HS-27A (cell line): ENCODE measurements at places on chromosomes 6 and 20.
A peak's percentile ranks its signal among the peaks of the same experiment; 100 is the strongest.

DNA sequence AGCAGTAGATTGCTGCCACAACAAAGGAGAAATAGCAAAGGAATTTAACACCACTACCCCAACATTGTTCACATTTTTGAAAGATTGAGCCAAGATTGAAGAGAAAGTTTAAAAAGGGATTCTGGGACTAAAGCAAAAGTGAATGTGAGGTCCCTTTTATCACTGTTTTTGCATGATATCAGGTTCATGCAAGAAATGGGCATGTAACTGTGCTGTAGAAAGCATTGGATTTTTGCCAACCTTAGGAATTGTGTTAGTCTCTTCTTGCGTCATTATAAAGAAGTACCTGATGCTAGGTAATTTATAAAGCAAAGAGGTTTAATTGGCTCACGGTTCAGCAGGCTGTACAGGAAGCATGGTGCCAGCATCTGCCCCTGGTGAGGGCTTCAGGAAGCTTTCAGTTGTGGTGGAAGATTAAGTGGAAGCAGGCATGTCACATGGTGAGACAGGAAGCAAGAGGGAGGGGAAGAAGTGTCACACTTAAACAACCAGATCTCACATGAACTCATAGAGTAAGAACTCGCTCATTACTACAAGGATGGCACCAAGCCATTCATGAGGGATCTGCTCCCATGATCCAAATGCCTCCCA is 4.6 kb upstream of the GJB7 start:
- DNase-seq = no peak

DNA sequence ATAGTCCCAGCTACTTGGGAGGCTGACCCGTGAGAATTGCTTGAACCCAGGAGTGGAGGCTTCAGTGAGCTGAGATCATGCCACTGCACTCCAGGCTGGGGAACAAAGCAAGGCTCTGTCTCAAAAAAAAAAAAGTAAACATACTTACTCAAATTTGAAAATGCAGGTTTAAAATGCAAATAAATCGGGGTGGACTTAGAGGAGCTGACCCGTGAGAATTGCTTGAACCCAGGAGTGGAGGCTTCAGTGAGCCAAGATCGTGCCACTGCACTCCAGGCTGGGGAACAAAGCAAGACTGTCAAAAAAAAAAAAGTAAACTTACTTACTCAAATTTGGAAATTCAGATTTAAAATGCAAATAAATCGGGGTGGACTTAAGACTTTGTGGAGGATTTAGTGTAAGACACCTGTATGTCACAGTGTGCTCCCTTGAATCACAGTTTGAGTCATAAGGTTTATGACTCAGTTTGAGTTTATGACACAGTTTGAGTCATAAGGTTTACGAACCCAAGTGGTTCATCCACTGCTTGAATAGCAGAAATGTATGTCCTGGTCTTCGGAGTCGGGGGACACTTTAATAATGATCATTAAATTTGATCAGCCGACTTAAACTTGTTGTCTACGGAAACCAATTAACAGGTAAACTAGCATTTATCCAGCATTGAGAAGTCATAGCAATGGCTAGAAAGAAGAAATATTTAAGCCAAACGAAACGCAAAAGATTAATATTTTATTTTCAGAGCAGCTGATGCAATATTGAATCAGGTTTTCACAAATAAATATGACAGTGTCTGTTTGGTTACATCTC is 6.8 kb upstream of the MRPS10 start:
- DNase-seq = peak; percentile 82

GRCh38 chr6:133079901-133080300 is 161.3 kb upstream of the EYA4 start:
- DNase-seq = no peak

DNA sequence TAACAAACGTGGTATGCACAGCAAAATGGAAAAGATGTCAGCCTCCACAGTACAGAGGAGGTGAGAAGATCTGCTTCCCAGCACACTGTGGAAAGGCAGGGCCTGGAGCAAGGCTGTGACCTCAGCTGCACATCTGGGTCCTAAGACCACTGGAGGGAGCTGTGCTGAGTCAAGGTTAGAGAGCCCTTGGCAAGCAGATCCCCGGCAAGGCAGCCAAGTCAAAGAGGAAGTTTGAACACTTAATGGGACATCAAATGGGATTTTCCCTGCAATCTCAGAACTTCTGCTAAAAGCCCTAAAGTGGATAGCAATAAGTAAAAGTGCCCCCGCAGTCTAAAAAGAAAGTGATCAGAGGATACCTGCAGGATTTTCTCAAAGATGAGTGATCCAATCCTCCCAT is 39.5 kb downstream of the UNC5CL start:
- DNase-seq = no peak

- no peak for DNase-seq
Observed at GRCh38 chr6:108766886-108767285, 81.3 kb upstream of the ARMC2 start.

- DNase-seq = no peak
Observed at GRCh38 chr6:160321729-160322505, 26.3 kb upstream of the SLC22A3 start.

- DNase-seq = no peak
Observed at GRCh38 chr20:4226330-4227084, 211.1 kb upstream of the RNF24 start.

DNA sequence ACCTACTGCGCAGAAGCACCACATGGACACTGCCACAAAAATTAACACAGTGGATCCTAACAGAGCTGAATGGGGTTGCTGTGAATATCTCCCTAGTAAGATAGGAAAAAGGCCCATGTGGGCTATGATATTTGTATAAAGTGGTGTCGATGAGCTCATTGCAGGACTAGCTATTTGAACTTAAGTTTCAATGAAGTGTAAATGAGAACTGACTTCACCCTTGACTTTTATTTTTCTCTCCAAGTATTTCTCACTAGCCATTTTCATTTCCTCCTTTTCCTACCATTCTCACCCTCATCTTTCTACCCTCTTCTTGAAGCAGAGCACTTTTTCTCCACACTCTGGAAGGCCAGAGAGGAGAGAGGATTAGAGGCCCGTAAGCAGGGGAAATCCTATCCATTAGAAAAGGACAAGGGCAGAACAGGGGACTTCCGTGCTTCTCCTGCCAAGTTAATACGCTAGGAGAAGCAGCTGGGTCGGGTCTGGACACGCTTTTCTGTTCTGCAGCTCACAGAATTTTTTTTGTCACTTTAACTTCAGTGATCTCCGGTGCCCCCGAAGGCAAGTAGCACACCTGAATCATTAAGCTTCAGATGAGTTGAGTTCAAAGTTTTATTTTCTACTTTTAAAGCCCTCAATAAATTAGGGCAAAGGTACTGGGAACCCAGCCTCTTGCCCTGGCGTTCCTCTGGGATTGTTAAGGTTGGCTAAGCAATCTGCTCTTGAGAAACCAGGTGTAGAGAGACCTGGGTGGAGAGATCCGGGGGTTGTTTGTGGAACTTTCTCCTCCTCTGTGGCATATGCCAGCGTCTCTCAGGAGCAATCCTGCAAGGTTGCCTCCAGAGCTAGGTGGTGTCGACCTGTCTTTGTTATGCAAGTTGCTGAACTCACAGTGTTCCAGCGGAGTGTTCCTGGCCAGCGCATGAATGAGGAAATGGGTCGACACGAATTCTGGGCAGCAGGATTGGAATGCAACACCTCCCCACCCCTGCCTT is 56.2 kb upstream of the ARID1B start:
- no peak for DNase-seq

DNA sequence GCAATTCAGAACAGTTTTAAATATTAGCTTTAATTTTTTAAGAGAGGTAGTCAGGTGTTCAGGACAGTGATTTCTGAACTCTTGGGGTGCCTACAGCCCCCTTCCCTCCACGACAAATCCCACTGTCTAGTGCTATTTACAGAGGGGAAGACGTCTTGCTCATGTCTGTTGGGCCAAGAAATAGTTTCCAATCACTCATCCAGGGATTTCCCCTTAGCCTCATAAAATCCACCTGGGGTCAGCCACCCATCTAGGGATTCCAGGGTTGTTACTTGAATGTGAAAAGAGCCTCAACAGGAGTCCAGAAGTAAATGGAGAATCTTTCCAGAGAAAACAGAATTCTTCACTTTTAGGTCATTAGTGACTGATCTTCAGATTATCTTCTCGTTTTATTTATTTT is 37.0 kb downstream of the BICRAL start:
- DNase-seq = no peak

DNA sequence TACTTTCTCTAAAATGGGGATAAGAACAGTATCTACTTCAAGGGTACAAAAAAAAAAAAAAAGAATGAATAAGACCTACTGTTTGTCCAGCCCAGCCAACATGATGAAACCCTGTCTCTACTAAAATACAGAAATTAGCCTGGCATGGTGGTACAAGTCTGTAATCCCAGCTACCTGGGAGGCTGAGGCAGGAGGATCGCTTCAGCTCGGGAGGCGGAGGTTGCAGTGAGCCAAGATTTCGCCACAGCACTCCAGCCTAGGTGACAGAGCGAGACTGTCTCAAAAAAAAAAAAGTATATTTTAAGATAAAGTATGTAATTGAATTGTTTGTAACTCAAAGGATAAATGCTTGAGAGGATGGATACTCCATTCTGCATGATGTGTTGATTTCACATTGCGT is 2.0 kb downstream of the BLTP3A start:
- DNase-seq = no peak

- peak; percentile 62 for DNase-seq
Observed at GRCh38 chr6:40957616-40958492, 81.2 kb downstream of the UNC5CL start.

DNA sequence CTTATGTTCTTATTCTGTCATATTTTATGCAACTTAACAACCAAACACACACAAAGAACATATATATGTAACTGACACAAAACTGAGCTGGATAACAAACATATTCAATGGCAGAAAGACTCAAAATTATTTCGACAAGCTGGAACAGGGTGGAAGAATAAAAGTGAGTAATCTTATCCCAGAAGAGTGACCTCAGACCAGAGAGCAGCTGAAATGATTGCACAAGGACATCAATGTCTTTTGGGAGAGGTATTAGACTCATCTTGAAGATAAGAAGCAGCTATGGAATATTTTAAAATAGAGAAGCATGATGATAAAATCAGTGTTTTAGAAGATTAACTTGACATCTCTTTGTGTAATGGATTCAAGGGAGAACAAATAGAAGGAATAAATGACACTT is 191.6 kb upstream of the PRDM1 start:
- no peak for DNase-seq

GRCh38 chr6:43124481-43124880 is 46.6 kb upstream of the SRF start:
- no peak for DNase-seq
